ENCODE measurements at places on chromosomes 1 and 21. TPM values are rescaled to one million over a fixed set of nuclear protein-coding genes. Genes with fewer than 3 reads are reported as not detected.

Gene FBLIM1
- 76.8 TPM for polyA plus RNA-seq

Gene ALX3
- polyA plus RNA-seq = not detected

Gene COL8A2
- 1.8 TPM for polyA plus RNA-seq

Gene DRAXIN
- 0.42 TPM for polyA plus RNA-seq

Gene OR10Z1
- 0.12 TPM for polyA plus RNA-seq

Gene CA6
- polyA plus RNA-seq = not detected

Gene MRPS15
- polyA plus RNA-seq = 67.2 TPM

Gene LEPR
- 4.6 TPM for polyA plus RNA-seq

Gene BRINP3
- 34.4 TPM for polyA plus RNA-seq

Gene SH2D1B
- 2.1 TPM for polyA plus RNA-seq

Gene RTCA
- 47.8 TPM for polyA plus RNA-seq

Gene WNT9A
- 5.1 TPM for polyA plus RNA-seq

Gene EPHA2
- 18.5 TPM for polyA plus RNA-seq

Gene OR2M3
- polyA plus RNA-seq = not detected

Gene DENND2C
- 0.99 TPM for polyA plus RNA-seq

Gene B3GALT2
- 4.9 TPM for polyA plus RNA-seq

Gene SPRR2E
- not detected for polyA plus RNA-seq

Gene VASH2
- polyA plus RNA-seq = 5.1 TPM

Gene CELA2B
- polyA plus RNA-seq = not detected

- DNase-seq = no peak
Observed at GRCh38 chr1:244837597-244838258, 2.3 kb downstream of the COX20 start.

DNA sequence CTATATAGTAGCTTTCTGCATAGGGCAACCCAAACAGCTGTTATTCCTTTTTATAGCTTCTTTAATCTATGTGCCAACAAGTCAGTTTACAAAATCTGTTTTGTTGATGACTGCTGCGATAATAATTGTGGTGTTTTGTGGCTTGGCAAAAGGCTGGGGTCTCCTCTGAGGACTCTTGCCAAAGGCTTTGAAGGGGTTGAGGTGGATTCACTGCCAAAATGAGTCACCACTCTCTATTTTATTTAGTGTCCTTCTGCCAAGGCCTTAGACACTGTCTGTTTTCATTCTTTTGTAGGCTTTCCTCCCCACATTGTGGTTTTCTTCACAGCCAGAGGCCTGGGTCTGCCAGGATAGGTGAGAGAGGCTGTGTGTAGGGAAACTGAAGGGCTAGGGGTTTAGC lies 161.8 kb downstream of the NFIA start:
- DNase-seq = no peak

GRCh38 chr1:59173721-59174120 lies 123.2 kb upstream of the FGGY start:
- DNase-seq = no peak

DNA sequence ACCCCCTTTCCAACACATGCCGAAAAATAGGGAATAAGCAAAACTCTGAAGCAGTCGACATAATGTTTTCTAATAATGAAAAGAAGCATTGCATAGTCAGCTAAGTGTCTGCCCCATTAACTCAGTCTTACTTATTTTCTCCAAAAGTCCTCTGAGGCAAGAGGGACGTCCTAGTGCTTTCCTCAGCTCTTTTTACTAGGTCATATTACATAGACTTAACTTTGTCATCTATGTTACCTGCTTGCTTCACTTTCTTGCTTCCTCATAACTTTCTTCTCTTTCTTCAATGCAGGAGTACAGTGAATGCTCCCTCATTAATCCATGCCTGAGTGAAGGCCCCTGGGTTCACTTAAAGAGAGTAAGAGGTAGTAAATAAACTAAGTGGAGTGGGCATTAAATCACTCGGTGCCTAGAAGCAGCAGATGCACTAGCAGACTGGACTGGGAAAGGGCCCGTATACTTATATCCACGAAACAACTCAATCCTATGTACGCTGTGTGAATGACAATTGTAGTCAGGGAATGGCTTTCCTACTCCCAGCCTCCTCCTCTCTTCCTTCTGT lies 210.5 kb upstream of the SPAG17 start:
- no peak for DNase-seq

DNA sequence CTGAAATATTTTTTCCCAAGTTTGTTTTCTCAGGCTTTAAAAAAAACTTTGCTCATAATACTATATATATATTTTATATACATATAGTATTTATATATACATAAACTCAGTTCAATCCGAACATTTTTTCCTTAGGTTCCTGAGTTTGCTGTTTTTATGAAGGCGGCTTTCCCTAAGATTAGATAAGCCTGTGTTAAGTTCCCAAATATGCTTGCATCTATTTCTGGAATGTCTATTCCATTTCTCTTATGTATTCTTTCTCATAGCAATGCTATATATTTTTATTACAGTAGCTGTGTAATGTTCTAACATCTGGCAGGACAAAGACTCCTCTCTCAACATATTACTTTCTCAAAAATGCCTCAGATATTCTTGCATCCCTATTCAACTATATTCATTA lies 45.9 kb downstream of the ADSS2 start:
- DNase-seq = no peak

- no peak for DNase-seq
Observed at GRCh38 chr1:61090546-61091202, 8.3 kb downstream of the NFIA start.

DNA sequence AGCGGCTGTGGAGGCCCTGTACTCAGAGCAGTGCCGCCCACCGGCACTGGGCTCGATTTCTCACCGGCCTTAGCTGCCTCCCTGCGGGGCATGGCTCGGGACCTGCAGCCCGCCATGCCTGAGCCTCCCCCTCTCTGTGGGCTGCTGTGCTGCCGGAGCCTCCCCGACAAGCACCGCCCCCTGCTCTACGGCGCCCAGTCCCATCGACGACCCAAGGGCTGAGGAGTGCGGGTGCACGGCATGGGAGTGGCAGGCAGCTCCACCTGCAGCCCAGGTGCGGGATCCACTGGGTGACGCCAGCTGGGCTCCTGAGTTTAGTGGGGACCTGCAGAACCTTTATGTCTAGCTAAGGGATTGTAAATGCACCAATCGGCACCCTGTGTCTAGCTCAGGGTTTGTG lies 5.2 kb upstream of the SOD1 start:
- no peak for DNase-seq

DNA sequence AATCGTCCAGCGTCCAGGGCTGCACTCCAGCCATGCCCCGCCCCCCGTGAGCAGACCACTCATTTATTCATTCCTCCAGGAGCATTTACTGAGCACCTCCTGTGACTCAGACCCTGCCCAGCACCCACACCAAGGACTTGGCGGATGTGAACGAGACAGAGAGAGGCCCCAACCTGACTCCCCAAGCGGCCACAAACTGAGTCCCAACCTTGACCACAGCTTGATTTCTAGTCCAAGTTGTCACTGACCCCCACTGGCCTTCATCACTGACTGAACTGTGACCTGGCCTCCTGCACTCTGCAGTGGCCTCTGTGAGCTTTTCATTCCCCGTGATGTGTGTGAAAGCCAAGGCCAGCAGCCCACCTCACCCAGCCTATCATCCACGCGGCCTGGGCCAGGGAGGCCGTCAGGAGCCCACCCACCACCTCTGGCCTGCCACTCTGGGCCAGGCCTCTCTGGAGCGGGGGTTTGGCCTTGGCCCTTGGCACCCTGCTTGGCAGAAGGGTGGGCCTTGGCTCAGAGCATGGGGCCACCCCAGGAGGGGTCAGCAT lies 19.3 kb upstream of the RUNX3 start:
- DNase-seq = no peak

- DNase-seq = peak; percentile 85
Observed at GRCh38 chr1:109306832-109307273, at the start of gene MYBPHL. Gene MYBPHL (minus strand): TSS chr1:109307011. CDS start chr1:109306991, 20 bp downstream.

GRCh38 chr21:16587141-16587581 lies 857.4 kb downstream of the USP25 start:
- DNase-seq = peak; percentile 17

GRCh38 chr1:73106931-73107330 lies 824.6 kb upstream of the NEGR1 start:
- DNase-seq = no peak

GRCh38 chr1:180952657-180953013 lies 39.9 kb downstream of the KIAA1614 start:
- no peak for DNase-seq

- DNase-seq = no peak
Observed at GRCh38 chr1:213670692-213671023, 317.1 kb upstream of the PROX1 start.

DNA sequence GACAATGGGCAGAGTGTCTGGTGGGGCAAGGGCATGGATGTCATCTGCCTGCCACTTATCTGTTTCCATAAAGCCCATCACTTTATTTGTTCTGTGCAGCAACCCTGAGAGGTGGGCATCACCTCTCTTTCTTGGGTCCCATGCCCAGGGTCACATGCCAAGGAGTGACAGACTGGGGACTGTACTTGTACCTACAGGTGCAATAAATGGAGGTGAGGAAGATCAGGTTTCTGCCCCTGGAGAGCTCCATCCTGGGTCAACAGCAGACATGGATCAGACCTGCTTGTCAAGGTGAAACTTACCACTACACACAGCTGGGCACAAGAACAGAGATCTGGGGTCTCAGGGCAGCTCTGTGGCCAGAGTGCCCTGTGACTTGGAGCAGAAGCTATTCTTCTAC lies 18.4 kb upstream of the PRDM16 start:
- no peak for DNase-seq

- no peak for DNase-seq
Observed at GRCh38 chr1:190322274-190322673, 155.4 kb downstream of the BRINP3 start.

- no peak for DNase-seq
Observed at GRCh38 chr1:88204111-88204510, 480.0 kb upstream of the PKN2 start.

GRCh38 chr1:201946224-201946908 lies at the start of gene LMOD1:
Gene LMOD1 (minus strand): TSS chr1:201946548. CDS start chr1:201946340, 208 bp downstream.
- peak; percentile 71 for DNase-seq

DNA sequence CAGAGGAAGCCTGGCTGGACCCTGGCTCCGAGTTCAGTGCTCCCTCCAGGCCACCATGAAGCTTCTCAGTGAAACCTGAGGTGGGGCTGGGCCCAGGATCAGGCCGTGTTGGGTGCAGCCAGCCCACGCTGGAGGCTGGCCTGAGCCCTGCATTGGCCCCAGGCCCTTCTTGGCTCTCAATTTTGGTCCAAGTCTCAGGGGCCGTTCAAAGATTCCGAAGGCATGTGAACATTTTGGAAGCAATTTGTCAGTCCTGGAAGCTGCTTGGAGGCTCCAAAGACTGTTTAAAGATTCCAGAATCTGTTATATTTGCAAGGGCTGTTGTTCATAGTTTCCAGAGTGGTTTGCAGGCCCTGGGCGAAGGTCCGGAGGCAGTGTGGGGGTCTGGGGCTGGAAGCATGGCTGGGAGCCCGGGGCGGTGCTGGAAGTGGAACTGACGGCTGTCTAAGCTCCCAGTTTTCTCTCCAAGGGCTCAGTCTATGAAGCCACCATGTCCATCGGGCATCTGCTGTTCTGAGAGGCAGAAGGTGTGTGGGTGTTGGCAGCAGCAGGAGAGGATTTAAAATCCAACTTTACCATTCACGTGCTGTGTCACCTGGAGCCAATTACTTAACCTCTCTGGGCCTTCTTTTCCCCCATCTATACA lies 104.9 kb downstream of the EPHB2 start:
- DNase-seq = no peak

GRCh38 chr1:211336161-211336560 lies 9.5 kb downstream of the TRAF5 start:
- DNase-seq = no peak

DNA sequence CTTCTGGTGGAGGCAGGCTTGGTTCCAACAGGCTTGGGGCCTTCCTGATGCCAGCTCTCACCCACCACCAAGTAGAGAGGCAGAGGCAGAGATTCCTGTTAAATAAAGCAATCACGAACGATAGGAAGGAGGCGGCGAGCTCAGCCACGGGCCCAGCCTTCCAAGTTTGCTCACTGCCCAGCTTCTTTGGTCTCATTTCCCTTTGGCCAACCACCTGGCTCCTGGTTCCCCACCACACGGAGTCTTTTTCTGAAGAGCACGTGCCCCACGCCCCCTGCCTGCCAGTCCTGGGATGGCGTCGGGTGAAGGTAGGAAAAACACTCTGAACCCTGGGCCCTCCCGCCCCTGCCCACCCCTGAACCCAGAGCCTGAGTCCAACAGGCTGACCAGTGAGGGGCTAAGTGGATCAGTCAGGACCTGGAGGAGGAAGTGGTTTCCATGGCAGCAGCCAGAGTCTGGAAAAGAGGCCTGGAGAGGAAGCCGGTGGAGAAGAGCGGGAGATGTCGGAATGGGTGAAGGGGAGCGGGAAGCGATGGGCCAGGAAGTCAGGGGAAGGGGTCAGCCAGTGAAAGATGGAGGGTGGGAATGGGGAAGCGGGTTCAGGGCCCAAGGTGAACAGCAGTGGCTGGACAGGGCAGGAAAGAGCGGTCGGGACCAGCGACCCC lies 158.2 kb upstream of the KLHDC7A start:
- no peak for DNase-seq

GRCh38 chr1:54723985-54724384 lies 8.3 kb downstream of the TTC4 start:
- DNase-seq = no peak

GRCh38 chr1:58749646-58750045 lies 34.2 kb downstream of the JUN start:
- no peak for DNase-seq

GRCh38 chr1:111976842-111977241 lies 12.6 kb downstream of the KCND3 start:
- DNase-seq = no peak

DNA sequence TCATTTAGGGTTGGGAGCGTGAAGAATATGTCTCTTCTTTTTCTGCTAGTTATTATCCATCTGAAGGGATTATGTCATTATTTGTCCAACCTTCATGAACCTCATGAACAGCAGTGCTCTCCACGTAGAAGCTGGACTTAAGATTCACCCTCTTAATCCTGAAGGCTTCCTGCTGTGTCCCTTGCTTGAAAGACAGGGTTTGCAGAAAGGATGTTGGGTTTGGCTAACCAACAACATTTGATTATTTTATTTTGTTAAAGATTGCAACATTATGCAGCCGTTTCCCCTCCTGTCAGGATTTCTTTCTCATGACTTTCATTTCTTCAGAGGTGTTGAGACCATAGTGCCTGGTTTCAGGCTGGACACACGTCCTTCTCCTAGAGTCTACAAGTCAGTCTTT lies 75.2 kb downstream of the NGF start:
- no peak for DNase-seq

DNA sequence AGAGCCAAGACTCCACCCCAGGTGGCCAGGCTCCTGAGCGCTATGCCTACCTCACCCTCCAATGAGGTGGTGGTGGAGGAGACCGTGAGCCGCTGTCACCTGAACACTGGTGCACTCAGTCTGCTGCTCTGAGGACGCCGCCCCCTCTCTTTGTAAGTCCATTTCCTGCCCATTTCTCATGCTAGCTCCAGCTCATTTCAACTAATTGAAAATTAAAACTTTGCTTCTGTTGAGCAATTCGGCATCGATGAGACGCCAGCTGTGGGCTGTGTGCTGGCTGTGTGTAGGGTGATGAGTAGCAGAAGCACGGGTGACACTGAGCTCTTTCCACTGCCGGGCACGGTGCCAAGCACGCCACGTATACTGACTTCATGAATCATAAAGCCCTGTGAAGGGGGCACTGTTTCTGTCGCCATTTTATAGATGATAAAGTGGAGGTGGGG lies 11.2 kb downstream of the TNFRSF1B start:
- no peak for DNase-seq

Data from large intestine (tissue), 12 donors.